ENCODE measurements at places on chromosomes 7 and 10. TPM values are rescaled to one million over a fixed set of nuclear protein-coding genes. Genes with fewer than 3 reads are reported as not detected.

The C10orf90 gene
- not detected for total RNA-seq

The SPDYE16 gene
- total RNA-seq: under 0.01 TPM

The SPDYE5 gene
- not detected for total RNA-seq

The NUDT13 gene
- 1.4 TPM for total RNA-seq

The PLPP4 gene
- total RNA-seq: 0.16 TPM

The GDF2 gene
- not detected for total RNA-seq

The PHKG1 gene
- total RNA-seq: 0.65 TPM

The ACSL5 gene
- total RNA-seq: 35.8 TPM

The SORCS1 gene
- not detected for total RNA-seq

The NPC1L1 gene
- total RNA-seq: not detected

The RAB19 gene
- not detected for total RNA-seq

The GNGT1 gene
- total RNA-seq: not detected

The PRF1 gene
- total RNA-seq: not detected

The SFRP4 gene
- total RNA-seq: not detected

The WDR86 gene
- total RNA-seq: not detected

The CD36 gene
- 288 TPM for total RNA-seq

The HHEX gene
- 66.4 TPM for total RNA-seq

The GIMAP4 gene
- total RNA-seq: 293 TPM

The TMEM26 gene
- not detected for total RNA-seq

The NYAP1 gene
- 2.6 TPM for total RNA-seq

The RASSF4 gene
- 9.4 TPM for total RNA-seq

The TMEM196 gene
- total RNA-seq: not detected

The GPRIN2 gene
- not detected for total RNA-seq

The ACTR3C gene
- 5.4 TPM for total RNA-seq

The CHCHD3 gene
- total RNA-seq: 78.0 TPM

The SLC26A5 gene
- total RNA-seq: under 0.01 TPM

The SMARCD3 gene
- total RNA-seq: 1.9 TPM

The PKD2L1 gene
- not detected for total RNA-seq

The ATRNL1 gene
- not detected for total RNA-seq

The CALML5 gene
- not detected for total RNA-seq

The STX1A gene
- 13.2 TPM for total RNA-seq

Measured in bladder microvascular endothelial cell (primary cell).